HFFc6 (cell line): ENCODE measurements at places on chromosomes 1 and 21. TPM values are rescaled to one million over a fixed set of nuclear protein-coding genes. Genes with fewer than 3 reads are reported as not detected.

DNA sequence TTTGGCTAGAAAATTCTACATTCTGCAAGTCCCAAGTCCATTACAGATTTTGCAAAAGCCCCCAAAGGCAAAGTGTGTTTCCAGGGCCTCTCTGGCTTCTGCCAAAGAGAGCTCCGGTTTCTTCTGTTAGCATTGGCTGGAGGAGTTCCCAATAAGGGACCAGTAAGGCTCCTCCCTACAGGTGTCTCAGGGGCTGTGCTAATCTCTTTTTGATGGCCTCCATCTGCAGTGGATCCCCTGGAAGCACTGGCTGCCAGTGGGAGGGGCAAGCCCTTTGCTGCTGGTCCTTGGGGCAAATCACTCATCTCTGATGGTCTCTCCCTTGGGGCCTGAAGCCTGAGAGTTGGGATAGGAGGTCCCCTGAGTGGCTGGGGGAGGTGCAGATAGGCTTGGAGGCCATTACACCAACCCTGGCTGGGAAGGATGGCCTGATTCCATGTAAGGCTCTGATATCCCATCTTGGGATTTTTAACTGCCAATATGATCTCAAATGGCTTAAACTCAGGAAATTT is 89.1 kb upstream of the USP24 start:
- H3K27me3 ChIP-seq, result peaks cover 10% of the 10 kb centered on the region
- no peak overlapping the region for H3K4me3 ChIP-seq
- H3K36me3 ChIP-seq, result no peaks in the 10 kb centered on the region
- DNase-seq, result no peak

DNA sequence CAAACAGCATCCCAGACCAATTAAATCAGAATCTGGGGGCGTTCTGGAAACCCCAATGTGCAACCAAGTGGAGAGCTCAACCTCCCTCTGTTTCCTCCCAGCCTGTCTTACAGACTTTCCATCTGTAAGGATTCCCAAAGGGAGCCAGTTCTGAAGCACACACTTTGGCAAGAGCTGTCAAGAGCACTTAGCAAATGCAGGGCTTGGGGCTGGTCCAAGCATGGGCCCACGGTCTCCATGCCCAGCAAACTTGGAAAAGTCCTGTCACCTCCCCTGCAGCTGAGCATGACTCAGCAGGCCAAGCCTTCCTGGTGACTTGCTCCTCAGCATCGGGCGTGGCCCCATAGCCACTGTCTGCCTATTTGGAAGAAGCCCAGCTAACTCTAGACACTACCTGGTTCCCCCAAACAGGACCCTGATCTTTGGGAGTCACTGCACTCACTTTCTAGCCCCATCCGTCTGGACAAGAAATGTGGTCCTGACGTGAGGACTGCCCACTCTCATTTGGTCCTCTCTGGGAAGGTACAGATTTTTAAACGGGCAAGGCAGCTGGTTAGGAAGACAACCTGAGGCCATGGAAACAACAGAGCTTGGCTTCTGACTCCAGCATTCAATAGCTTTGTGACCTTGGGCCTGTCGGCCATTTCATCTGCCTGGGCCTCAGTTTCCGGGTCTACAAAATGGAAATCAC is 16.9 kb downstream of the SLC2A1 start:
- H3K27ac ChIP-seq, result peak overlapping the region; percentile 95
- H3K4me3 ChIP-seq, result peak overlapping the region; percentile 64
- peaks cover 98% of the 10 kb centered on the region for H3K4me1 ChIP-seq
- peaks cover 52% of the 10 kb centered on the region for H3K36me3 ChIP-seq

DNA sequence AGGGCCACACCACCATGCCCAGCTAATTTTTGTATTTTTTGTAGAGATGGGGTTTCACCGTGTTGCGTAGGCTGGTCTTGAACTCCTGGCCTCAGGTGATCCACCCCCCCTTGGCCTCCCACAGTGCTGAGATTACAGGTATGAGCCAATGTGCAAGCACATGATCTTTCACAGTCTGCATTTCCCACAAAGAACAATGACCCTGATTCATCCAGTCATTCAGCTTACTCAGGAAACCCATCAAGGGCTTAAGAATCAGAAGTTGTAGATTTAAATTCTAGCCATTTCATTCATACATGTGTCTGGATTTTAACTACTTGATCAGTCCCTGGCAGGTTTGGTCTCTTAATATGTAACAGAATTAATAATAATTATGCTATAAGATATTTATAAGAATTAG is 2065.7 kb downstream of the MRPL39 start:
- H3K36me3 ChIP-seq, result no peaks in the 10 kb centered on the region
- no peaks in the 10 kb centered on the region for H3K4me1 ChIP-seq
- no peaks in the 10 kb centered on the region; the same call in 1 of the 2 replicates for H3K27me3 ChIP-seq

DNA sequence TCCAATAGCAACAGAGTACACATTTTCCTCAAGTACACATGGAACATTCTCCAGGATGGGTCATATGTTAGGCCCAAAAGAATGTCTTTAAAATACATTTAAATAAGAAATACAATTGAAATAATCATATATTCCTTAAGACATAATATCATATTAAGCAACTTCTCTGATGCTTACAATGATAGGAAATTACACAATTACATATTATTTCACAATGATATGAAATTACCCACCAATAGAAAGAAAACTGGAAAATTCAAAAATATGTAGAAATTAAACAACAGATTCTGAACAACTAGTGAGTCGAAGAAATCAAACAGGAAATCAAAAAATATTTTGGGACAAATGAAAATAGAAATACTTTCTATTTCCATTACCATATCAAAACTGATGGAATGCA is 45.6 kb downstream of the FLVCR1 start:
- no peak overlapping the region for H3K4me3 ChIP-seq
- no peak for DNase-seq
- H3K27me3 ChIP-seq, result peaks cover 4% of the 10 kb centered on the region
- H3K4me1 ChIP-seq, result no peaks in the 10 kb centered on the region
- H3K27ac ChIP-seq, result no peak overlapping the region
- H3K36me3 ChIP-seq, result peaks cover 31% of the 10 kb centered on the region

DNA sequence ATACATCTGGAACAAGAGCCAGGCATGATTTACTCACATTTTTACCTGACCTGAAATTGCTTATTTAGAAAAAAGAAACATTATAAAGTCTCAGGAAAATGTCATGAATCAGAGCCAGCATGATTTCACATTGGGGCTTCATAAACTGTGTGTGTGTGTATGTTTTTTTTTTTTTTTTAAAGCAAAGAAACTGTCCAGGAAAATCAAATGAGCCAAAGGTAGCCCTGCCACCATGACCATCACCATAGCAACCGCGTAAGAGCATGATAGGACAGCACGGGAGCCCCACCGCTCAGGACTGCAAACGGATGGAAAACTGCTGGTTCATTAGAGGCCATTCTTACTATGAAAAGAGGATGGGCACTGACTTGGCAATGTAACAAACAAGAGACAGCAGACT is 139.2 kb downstream of the NTMT2 start:
- H3K36me3 ChIP-seq, result no peaks in the 10 kb centered on the region
- no peaks in the 10 kb centered on the region for H3K27me3 ChIP-seq
- no peak for DNase-seq
- H3K27ac ChIP-seq, result no peak overlapping the region
- H3K4me3 ChIP-seq, result no peak overlapping the region

DNA sequence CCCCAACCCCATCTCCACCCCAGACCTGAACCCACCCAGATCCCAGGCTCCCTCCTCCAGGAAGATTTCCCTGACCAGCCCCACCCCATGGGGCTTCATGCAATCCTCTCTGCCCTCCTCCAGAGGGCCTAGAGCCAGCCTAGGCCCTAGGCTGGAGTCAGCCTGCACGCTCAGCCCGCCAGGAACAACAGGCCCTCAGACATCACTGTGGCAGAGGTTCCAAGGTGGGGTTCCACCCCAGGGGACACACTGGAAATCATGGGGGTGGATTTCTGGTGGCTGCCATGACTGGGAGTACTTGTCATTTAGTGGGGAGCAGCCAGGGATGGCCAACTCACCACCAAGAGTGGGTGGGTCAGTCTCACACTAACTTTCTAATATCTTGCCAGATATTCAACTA is 122.0 kb downstream of the GLIS1 start:
- H3K4me1 ChIP-seq, result peaks cover 11% of the 10 kb centered on the region
- peak overlapping the region; percentile 15 for H3K27ac ChIP-seq
- DNase-seq, result no peak

DNA sequence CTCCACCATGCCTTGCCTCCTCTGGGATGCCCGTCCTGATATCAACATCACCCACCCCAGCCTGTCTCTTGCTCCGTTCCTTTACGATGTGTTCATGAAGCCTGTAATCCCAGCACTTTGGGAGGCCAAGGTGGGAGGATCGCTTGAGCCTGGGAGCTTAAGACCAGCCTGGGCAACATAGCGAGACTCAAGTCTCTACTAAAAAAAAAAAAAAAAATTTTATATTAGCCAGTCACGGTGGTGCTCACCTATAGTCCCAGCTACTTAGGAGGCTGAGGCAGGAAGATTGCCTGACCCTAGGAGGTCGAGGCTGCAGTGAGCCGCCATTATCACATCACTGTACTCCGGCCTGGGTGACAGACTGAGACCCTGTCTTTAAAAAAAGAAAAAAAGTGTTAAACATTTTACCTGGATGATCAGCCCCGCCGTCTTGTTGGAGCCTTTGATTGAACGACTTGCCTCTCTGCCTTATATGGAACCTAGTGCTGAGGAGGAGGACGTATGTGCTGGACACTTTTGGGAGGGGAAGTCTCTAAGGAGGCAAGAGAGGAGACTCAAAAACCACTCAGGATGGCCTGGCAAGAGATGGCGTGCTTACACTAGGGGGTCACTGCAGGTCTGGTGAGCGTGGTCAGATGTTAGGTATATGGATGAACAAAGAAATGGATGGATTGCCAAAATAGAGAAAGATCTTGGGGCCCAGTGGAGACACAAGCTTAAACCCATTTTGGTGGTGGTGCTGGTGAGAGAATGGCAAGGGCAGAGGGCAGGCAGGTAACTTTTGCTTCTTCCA is 80.5 kb upstream of the IFFO2 start:
- H3K27me3 ChIP-seq, result peaks cover 15% of the 10 kb centered on the region
- no peak overlapping the region for H3K27ac ChIP-seq
- H3K36me3 ChIP-seq, result no peaks in the 10 kb centered on the region
- no peak overlapping the region for H3K4me3 ChIP-seq

GRCh38 chr1:67250051-67250653 is 57.5 kb upstream of the IL12RB2 start:
- DNase-seq, result no peak
- H3K27me3 ChIP-seq, result peaks cover 13% of the 10 kb centered on the region
- no peak overlapping the region for H3K27ac ChIP-seq
- no peaks in the 10 kb centered on the region for H3K4me1 ChIP-seq

DNA sequence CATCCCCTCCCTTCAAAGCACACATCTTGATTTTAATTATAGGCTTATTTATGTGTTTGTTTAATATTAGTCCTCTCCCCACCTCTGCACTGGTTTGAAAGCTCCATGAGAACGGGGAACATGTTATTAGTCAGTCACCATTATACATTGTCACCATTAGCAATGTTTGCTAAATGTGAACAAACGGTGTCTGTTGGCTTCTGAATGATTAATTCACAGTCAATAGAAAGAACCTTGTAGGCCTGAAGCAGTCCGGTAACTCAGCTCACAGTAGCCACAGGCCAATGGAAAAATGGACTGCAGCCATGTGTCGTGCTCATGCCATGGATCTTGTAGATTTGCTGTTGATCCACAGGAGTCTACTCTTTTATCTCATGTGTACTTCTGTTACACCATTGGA is 49.7 kb upstream of the NHLH2 start:
- no peaks in the 10 kb centered on the region for H3K4me1 ChIP-seq
- no peak overlapping the region for H3K4me3 ChIP-seq
- no peak overlapping the region for H3K27ac ChIP-seq
- no peaks in the 10 kb centered on the region for H3K36me3 ChIP-seq
- peaks cover 10% of the 10 kb centered on the region; the same call in 1 of the 2 replicates for H3K27me3 ChIP-seq
- no peak for DNase-seq

GRCh38 chr1:85494074-85494903 is 29.3 kb upstream of the DDAH1 start:
- peak overlapping the region; percentile 88 for H3K27ac ChIP-seq
- no peak for DNase-seq
- peaks cover 76% of the 10 kb centered on the region for H3K4me1 ChIP-seq
- H3K27me3 ChIP-seq, result peaks cover 7% of the 10 kb centered on the region
- H3K36me3 ChIP-seq, result peaks cover 54% of the 10 kb centered on the region
- H3K4me3 ChIP-seq, result peak overlapping the region; percentile 66; the same call in 1 of the 2 replicates

- no peak overlapping the region for H3K27ac ChIP-seq
- no peaks in the 10 kb centered on the region; the same call in none of the 2 replicates for H3K27me3 ChIP-seq
- H3K4me3 ChIP-seq, result no peak overlapping the region
- no peak for DNase-seq
Measured at GRCh38 chr1:38677311-38677710, 182.3 kb downstream of the RRAGC start.

DNA sequence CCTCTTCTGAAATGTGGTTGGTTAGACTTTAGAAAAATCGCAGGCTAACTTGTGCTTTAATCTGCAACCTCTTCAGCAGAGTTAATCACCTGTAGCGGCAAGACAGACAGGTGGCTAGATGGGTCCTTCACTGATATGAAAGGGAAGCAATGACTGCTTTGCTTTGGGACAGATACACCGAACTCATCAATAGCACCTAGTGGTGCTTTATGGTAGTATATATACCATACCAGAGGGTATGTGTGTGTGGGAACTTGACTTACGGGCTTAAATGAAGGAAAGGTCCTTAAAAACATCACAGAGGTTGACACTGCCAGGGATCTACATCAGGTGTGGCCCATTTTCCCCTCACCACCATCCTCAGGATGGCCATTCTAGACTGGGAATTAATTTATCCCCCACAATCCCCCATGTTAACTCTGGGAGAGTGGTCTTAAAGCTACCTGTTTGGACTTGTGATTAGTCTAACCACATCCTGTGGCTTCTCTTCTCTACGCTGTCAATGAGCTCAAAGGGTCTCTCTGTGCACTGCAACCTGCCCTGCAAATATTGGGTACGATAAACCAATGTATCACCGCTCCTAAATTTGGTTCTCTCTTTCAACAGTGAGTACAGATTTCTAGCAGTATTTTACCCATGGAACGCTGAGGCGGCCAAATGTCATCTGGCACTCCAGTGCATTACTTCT is 162.7 kb downstream of the SIPA1L2 start:
- H3K4me1 ChIP-seq, result no peaks in the 10 kb centered on the region
- no peak overlapping the region for H3K27ac ChIP-seq
- H3K27me3 ChIP-seq, result no peaks in the 10 kb centered on the region
- H3K4me3 ChIP-seq, result no peak overlapping the region
- H3K36me3 ChIP-seq, result no peaks in the 10 kb centered on the region

GRCh38 chr1:110542725-110543124 is 23.8 kb upstream of the KCNA10 start:
- H3K4me1 ChIP-seq, result no peaks in the 10 kb centered on the region
- H3K27ac ChIP-seq, result no peak overlapping the region
- H3K27me3 ChIP-seq, result peaks cover 25% of the 10 kb centered on the region
- no peaks in the 10 kb centered on the region for H3K36me3 ChIP-seq

The PEAR1 gene
- 3.7 and 19.2 TPM in 2 replicates for total RNA-seq

The PGM1 gene
- 31.8 to 44.1 TPM (median 42.3 TPM) in 3 replicates for total RNA-seq

The EDEM3 gene
- 32.7 to 36.8 TPM (median 33.3 TPM) in 3 replicates for total RNA-seq

The FAM3B gene
- not detected in 3 replicates for total RNA-seq

The NTNG1 gene
- total RNA-seq, result 1.3 and 7.6 TPM in 2 replicates

The RSPO1 gene
- not detected in 3 replicates for total RNA-seq

The NBPF15 gene
- 27.0 and 28.7 TPM in 2 replicates for total RNA-seq

The RNU1-1 gene
- 1,670 to 3,248 TPM (median 1,896 TPM) in 3 replicates for total RNA-seq

The GDAP2 gene
- total RNA-seq, result 27.9 to 38.1 TPM (median 29.8 TPM) in 3 replicates
